Hypothalamus (tissue), 51 donors: ENCODE measurements at places on chromosomes 3 and 15.

DNA sequence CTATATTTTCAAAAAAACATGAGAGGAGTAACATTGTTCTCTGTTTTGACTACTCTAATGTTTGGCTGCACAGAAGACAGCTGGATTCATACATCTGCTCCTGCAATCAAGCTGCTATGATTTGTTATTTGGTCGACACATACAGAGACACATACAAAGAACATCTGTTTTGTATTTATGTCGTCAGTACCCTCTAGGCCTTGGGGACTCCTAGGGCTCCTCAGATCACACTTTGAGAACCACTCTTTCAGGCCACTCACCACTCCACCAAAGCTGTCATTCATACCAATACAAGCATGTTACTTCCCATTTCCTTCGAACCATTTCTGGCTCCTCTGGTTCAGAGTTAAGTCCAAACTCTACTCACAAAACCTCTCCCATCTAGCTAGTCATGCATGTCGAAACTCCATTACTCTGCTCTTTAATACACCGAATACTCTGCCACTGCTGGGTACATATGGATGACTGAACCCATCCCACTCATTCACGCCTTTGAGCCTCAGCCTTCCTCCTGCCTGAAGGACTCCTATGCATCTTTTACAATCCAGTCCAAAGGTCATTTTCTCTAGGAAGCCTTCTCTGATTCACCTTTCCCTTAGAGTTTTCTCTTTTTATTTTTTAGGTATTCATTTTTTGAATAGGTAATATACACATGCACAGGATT is 102.9 kb upstream of the ARHGEF3 start:
- no peak for DNase-seq

- DNase-seq = no peak
These were observed 32.2 kb downstream of the GPR176 start for GRCh38 chr15:39887832-39888231.

- no peak for DNase-seq
These were observed 30.9 kb downstream of the UBE2E1 start for GRCh38 chr3:23836536-23837230.

DNA sequence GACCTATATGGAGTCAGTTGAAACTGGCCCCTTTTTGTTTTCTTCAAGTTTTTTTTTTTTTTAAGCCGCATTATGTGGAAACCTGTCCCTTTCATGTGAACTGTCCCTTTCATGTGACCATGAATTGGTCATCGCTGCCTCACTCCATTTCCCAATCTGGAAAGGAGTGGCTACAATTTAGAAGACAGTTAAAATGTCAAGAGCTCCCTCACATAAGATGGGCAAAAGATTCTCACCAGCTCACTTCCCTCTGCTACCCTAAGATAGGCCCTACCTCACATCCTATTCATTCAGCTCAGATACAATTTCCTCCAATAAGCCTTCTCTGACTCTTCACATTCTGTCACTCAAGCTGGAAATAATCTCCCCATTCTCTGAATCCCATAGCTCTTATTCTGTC is 111.3 kb upstream of the BCL6 start:
- no peak for DNase-seq

GRCh38 chr3:29397406-29397805 is 116.5 kb downstream of the RBMS3 start:
- no peak for DNase-seq

- DNase-seq = no peak
These were observed 88.6 kb upstream of the ZNF385D start for GRCh38 chr3:21839592-21839991.

- peak; percentile 77 for DNase-seq
These were observed 704 bp downstream of the DLG1 start for GRCh38 chr3:197297476-197298340.

DNA sequence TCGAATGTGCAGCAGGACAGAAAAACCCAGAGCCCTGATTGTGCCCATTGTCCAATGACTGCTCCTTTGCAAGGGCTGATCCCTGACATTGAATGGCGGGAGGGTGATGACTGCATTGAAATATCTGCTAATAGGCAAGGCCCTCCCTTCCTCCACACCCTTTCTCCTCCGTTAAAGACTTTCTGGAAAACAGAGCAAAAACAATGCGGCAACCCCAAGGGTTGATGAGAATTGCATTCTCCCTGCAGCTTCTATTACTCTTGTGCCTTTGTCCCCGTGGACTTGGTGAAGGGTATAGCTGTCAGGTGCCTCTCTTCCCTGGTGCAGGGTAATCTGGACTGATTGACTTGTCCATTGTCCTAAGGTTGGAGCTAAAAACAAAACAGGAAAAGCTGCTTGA is 71.8 kb downstream of the THSD4 start:
- DNase-seq = no peak

DNA sequence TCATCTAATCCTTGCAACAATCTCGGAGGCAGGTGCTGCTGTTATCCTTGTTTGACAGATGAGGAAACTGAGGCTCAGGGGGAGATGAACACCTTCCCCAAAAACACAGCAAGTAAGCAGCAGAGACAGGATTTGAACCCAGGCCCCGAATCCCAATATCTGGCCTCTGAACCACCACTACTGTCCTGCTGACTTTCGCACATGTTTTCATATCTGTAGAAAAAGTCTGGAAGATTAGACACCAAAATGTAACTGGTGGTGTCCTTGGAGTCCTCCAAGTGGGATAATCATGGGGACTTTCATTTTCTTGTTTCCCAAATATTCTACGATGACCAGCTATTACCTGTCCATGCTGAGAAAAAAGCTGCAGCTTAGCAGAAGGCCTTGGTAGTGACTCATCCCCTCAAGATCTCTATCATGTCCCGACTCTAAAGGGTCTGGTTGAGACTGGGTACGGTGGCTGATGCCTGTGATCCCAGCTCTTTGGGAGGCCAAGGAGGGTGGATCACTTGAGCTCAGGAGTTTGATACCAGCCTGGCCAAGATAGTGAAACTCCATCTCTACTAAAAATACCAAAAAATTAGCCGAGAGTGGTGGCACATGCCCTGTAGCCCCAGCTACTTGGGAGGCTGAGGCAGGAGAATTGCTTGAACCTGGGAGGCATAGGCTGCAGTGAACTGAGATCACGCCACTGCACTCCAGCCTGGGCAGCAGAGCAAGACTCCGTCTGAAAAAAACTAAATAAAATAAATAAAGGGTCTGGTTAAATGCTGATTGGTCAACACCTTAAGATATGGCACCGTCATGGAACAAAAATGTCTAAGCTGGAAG is 8.6 kb downstream of the IRAK2 start:
- no peak for DNase-seq

GRCh38 chr15:89972085-89972484 is 29.0 kb upstream of the ZNF710 start:
- DNase-seq = no peak

DNA sequence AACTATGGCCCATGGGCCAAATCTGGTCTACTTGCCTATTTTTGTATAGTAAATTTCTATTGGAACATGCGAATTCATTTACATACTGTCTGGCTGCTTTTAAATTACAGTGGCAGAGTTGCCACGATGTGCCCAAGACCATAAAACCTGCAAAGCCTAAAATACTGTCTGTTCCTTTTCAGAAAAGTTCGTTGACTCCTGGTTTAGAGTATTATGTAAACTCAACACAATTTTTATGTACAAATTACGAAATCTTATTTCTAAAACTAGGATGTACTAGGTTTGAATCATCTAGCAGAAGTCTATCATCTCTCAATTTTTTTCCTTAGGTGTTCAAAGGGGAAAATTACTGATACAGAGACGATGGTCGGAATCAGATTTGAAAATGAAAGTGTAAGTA is 26.9 kb downstream of the SENP2 start:
- no peak for DNase-seq
